ENCODE measurements at places on chromosomes 7 and 10.

GRCh38 chr7:75818472-75818871 lies 4.9 kb upstream of the CCL24 start:
- no peak for DNase-seq

DNA sequence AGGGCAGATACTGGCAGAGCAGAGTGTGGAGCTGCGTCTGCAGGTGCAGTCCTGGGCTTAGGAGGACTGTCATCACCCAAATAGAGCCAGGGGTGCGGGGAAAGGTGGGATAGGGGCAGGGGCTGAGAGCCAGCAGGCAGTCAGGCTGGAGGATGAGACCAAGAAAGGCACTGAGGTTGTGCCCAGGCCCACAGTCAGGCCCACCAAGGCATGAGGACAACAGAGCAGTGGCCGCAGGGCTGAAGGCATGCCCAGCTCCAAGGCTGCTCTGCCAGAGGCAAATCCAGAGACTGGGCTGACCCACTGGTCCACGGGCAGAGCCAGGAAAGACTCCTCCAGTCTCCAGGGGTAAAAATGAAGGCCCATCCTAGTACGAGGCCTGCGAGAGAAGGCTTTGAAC lies 24.4 kb upstream of the GATAD1 start:
- no peak for DNase-seq

GRCh38 chr10:46250898-46251856 lies 35.6 kb upstream of the ANTXRL start:
- no peak for DNase-seq

GRCh38 chr10:48577158-48577557 lies 27.7 kb downstream of the ARHGAP22 start:
- DNase-seq, result no peak

DNA sequence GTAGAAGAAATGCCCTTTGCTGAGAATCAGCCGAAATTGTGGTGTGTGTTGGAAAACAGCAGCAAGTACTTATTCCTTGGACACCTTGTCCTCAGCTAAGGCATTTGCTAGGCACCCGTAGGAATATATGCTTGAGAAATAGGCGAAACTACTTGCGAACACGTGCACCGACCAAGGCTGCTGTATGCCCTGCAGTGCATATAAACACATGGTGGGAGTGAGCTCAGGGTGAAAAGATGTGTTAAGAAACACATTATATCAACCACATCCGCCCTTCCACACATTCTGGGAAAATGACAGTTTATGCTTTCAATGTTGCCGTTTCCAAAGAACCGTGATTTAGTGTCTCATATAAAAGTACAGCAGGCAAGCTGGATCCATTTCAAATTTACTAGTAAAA lies 199.2 kb downstream of the JCAD start:
- no peak for DNase-seq

DNA sequence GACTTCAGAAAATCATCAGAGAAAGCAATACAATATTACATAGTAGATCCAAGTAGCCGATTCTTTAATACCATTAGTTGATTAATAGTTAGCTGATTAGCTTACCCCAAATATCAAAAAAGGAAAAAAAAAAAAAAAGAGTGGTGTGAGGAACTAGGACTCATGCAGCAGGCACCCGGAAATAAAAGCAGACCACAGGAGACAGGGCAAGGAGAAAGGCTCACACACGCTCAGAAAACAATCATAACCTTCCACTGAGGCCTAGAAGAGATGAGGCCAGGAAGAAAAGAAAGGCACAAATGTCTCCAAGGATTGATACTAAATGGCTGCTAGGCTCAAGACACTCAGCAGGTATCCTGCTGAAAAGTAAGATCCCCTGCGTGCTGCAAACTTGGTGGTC lies 25.9 kb downstream of the TRDMT1 start:
- DNase-seq, result no peak

DNA sequence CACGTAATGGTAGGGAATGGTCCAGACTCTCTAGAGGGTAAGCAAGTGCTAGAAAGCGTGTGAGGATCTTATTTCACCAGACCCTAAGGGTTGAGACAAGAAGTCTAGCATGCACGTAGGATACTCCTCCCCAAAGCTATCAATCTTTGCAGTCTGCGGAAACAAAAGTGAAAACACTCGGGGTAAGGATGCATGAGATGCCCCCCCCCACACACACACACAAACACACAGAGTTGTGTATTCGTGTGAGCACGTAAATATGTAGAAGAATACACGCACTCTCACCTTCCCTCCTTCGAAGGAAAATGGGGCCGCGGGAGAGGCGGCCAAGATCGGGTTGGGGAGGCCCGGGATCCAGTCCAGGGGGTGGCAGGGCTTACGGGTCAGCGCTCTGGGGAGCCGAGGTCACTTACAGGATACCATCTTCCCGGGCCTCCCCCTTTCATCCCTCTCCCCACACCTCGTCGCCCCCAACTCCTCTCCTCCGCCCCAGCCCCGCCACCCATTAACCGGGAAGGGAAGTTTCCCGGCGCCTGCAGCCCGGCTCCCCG lies 455 bp downstream of the CUL2 start:
- DNase-seq, result no peak

GRCh38 chr10:93813507-93814465 lies 56.0 kb downstream of the LGI1 start:
- no peak for DNase-seq

- DNase-seq, result no peak
Observed at GRCh38 chr7:101744588-101744987, 72.8 kb upstream of the CUX1 start.

GRCh38 chr10:132648072-132648850 lies 110.7 kb downstream of the INPP5A start:
- no peak for DNase-seq

- DNase-seq, result no peak
Observed at GRCh38 chr10:13087986-13088618, 11.9 kb upstream of the OPTN start.

DNA sequence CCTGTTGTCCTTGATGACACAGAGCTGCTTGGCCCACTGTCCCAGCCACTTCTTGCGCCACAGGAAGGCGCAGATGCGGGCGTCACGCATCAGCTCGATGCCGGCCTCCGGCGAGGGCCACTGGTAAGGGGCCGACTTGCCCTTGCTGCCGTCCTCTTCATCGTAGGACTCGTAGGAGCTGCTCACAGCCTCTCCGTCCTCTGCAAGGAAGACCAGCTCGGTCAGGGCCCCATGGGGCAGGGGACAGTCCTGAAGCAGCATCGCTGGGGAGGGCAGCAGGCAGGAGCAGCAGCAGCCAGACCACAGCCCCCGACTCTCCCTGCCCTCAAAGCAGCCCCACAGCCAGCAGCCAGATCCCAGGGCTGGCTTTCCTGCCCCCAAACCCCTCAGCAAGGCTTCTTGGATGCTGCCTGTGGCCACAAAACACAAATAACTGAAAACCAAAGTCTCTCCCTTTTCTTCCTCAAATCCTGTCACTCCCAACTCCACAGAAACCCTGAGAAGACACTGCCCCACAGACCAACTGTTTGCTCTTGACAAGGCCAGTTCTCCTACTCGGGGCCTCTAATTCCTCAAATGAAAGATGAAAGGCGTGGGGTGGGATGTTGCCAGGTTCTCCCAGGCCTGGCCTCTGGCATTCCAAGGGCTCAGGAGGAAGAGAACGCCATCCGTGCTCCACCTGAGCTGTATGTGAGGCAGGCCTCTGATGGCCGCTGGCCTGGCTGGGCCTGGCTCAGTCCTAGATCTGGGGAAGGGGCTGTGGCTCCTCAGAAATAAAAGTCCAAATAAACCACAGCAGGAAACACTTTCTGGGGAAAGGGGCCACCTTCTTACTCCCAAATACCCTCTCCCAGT lies 76.7 kb downstream of the VWA2 start:
- no peak for DNase-seq

DNA sequence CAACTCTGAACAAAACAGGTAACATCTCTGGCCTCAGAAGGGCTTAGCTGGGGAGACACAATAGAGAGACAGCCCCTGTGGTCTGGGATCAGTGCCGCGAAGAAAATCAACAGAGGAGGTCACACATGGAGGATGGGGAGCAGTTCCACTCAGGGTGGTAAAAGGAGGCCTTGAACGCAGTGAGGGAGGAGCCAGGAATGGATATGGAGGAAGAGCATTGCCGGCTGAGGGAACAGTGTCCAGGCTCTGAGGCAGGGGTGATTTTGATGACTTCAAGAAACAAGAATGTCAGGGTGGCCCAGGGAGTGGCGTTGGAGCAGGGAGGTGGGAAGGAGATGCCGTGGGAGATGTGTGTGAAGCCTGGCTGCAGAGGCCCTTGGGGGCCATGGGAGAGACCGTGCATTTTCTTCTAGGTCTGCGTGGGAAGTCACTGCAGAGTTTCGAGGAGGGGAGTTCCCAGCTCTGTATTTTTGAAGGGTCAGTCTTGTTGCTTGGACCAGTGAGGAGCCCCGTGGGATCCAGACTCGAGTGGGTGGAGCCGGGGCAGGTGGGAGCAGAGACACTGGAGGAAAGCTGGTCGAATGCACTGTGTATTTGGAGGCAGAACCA lies 35.7 kb upstream of the SH2D4B start:
- DNase-seq, result no peak

GRCh38 chr10:682931-683447 lies 6.5 kb downstream of the DIP2C start:
- no peak for DNase-seq

- no peak for DNase-seq
Observed at GRCh38 chr7:98254951-98255610, 3.0 kb upstream of the TECPR1 start.

GRCh38 chr7:15309872-15310271 lies 251.9 kb downstream of the AGMO start:
- DNase-seq, result no peak

- DNase-seq, result no peak
Observed at GRCh38 chr7:152925412-152926147, 166.0 kb downstream of the ACTR3B start.

- DNase-seq, result no peak
Observed at GRCh38 chr7:26103596-26103995, 48.4 kb upstream of the NFE2L3 start.

DNA sequence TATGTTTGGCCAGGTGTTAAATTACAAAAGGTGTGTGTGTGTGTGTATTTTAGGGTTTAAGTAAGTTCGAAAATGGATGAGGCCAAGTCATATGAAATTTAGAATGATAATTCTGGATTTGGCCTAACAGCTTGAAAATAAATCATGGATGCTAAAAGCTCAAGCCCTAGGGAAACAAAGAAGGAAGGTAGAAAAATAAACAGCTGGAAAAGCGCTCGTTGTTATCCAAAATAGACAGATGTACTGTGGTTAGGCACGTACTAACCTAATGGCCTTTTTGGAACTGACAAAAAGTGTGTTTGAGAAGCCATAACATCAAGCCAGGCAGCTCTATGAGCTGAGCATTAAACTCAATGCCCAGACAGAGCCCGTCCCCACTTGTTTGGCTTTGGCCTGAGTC lies 17.5 kb upstream of the PALS2 start:
- no peak for DNase-seq

DNA sequence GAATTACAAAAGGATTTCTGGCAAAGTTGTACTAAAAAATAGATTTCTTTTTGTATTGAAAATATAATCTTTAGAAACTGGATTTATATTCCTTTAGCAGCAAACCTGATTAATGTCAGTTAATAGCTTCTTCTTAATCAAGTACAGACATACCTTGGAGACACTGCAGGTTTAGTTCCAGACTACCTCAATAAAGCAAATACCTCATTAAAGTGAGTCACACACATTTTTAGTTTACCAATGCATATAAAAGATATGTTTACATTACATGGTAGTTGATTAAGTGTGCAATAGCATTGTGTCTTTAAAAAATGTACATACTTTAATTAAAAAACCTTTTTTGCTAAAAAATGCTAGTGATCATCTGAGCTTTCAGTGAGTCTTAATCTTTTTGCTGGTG lies 215.0 kb downstream of the BICC1 start:
- DNase-seq, result no peak

GRCh38 chr10:86500846-86501245 lies 20.7 kb downstream of the WAPL start:
- no peak for DNase-seq

DNA sequence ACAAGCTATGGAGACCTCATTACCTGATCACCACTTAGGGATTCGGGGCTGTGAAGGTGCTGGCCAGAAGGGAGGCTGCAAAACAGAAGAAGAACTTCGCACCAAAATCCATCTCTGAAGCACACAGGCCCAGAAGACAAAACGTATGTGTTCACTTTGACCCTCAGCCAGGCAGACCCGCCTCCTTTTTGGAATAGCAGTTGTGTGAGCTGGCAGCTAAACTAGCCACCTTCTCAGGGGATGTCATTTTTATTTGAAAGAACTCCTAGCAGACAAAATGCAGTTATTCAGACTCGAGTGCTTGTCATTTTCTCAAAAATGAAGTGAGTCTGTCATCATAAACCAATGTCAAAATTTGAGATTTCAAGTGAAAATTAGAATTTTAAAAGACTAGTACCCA lies 71.7 kb downstream of the TNS3 start:
- DNase-seq, result no peak

DNA sequence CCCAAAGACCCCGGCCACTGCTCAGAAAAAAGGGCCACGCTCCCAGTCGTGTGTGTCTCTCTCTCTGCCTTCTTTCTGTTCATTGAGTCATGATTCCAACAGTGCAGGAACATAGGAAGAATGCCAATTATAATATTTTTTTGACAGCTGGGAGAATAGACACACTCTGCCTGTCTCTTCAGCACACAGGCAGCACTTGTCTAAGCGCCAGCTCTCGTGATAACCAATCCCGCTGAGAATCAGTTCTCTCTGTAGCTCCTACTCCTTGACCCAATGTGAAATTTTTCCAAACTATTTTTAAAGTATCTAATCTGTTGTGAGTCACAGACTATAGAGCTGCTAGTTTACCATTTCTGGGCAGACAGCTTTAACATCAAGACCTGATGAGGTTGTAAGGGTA lies 145.7 kb upstream of the RHEB start:
- DNase-seq, result no peak

DNA sequence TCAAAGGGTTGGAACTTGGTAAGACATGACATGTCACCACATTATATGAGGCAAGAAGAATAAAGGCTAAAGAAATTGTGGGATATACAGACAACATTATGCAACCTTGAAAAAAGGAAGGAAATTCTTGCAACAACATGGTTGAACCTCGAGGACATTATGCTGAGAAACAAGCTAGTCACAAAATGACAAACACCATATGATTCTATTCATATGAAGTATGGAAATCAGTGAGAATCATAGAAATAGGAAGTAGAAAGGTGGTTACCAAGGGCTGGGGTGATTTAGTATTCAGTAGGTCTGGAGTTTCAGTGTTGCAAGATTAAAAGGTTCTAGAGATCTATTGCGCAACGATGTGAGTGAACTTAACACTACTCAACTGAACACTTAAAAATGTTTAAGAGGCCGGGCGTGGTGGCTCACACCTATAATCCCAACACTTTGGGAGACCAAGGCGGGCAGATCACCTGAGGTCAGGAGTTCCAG lies 126.9 kb upstream of the TBX20 start:
- no peak for DNase-seq

DNA sequence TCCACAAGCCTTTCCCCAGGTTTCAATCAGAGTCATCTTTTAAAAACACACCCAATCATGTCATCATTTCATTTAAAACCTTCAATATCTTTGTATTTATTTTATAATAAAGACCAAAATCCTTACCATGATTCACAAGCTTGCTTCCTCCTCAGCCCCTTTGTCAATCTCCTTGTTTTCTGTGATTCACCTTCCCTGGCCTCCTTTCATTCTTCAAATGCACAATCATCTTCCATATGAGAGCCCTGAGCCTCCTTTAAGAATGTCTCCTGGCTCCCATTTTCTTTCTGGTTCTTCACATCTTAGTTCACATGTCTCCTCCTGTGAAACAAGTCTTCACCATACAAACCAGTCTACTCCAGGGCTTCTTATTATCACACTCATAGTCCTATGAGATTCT lies 904.0 kb downstream of the SORCS3 start:
- DNase-seq, result no peak

All from stimulated activated CD8-positive, alpha-beta memory T cell treated with anti-CD3 and anti-CD28 coated beads, Interleukin-4, amount 100 ng/mL, for 1 hour (primary cell).